WTC11 (cell line): ENCODE measurements at places on chromosomes 4 and X. TPM values are rescaled to one million over a fixed set of nuclear protein-coding genes. Genes with fewer than 3 reads are reported as not detected.

The TEX13B gene
- total RNA-seq = 3.4 to 3.9 TPM (median 3.4 TPM) in 3 replicates

The PDZD4 gene
- total RNA-seq = 120 to 175 TPM (median 161 TPM) in 3 replicates

The MAGEB17 gene
- total RNA-seq = 0.27 to 0.63 TPM (median 0.41 TPM) in 3 replicates

The UBA6 gene
- total RNA-seq = 71.5 to 81.5 TPM (median 79.0 TPM) in 3 replicates

The STOX2 gene
- 23.1 to 31.6 TPM (median 24.9 TPM) in 3 replicates for total RNA-seq

The YIPF6 gene
- 34.2 to 40.5 TPM (median 38.8 TPM) in 3 replicates for total RNA-seq

The ZNF330 gene
- 37.5 to 48.0 TPM (median 43.9 TPM) in 3 replicates for total RNA-seq

The FHIP1A gene
- total RNA-seq = 64.2 to 68.6 TPM (median 67.5 TPM) in 3 replicates

The ATP1B4 gene
- total RNA-seq = not detected in 3 replicates

The DMRTC1 gene
- total RNA-seq = 0.14 TPM in 2 of 3 replicates, not detected in the other

The LGI2 gene
- 5.8 to 12.2 TPM (median 8.3 TPM) in 3 replicates for total RNA-seq

The ADH7 gene
- not detected in 3 replicates for total RNA-seq

The SPANXC gene
- not detected in 3 replicates for total RNA-seq

The DIPK2B gene
- not detected in 3 replicates for total RNA-seq

The RNF175 gene
- total RNA-seq = 5.2 to 5.7 TPM (median 5.4 TPM) in 3 replicates

The LNX1 gene
- total RNA-seq = 4.3 to 5.9 TPM (median 4.5 TPM) in 3 replicates

The F8A2 gene
- not detected in 3 replicates for total RNA-seq

The HTR2C gene
- total RNA-seq = 1.7 to 2.4 TPM (median 2.3 TPM) in 3 replicates

The SCML1 gene
- total RNA-seq = 1.5 to 2.3 TPM (median 1.8 TPM) in 3 replicates

The UGT2A1 gene
- 0.34 to 0.81 TPM (median 0.44 TPM) in 3 replicates for total RNA-seq

The PRRG3 gene
- total RNA-seq = 5.1 to 9.8 TPM (median 7.1 TPM) in 3 replicates

The AFAP1 gene
- 17.6 to 23.6 TPM (median 18.0 TPM) in 3 replicates for total RNA-seq

The ITGB1BP2 gene
- total RNA-seq = 5.8 to 6.8 TPM (median 6.1 TPM) in 3 replicates

The NPY2R gene
- total RNA-seq = 0.34 to 0.48 TPM (median 0.39 TPM) in 3 replicates

The ETDC gene
- not detected in 3 replicates for total RNA-seq

The PAGE2B gene
- total RNA-seq = 0.46 to 0.94 TPM (median 0.92 TPM) in 3 replicates

The HSD17B13 gene
- total RNA-seq = 0.07 to 0.25 TPM in 2 of 3 replicates, not detected in the other

The SMIM14 gene
- total RNA-seq = 32.3 to 40.1 TPM (median 38.5 TPM) in 3 replicates

The TRIM2 gene
- 42.0 to 54.5 TPM (median 43.9 TPM) in 3 replicates for total RNA-seq

The CCDC149 gene
- 3.9 to 4.8 TPM (median 4.4 TPM) in 3 replicates for total RNA-seq

The BTC gene
- 0.07 TPM in 2 of 3 replicates, not detected in the other for total RNA-seq

The TMEM47 gene
- total RNA-seq = 14.9 to 24.4 TPM (median 15.7 TPM) in 3 replicates

The LIMCH1 gene
- 0.66 to 0.92 TPM (median 0.80 TPM) in 3 replicates for total RNA-seq

The PTCHD1 gene
- 3.2 to 4.2 TPM (median 3.7 TPM) in 3 replicates for total RNA-seq

The NEXMIF gene
- total RNA-seq = 0.57 to 0.94 TPM (median 0.66 TPM) in 3 replicates

The FAM9B gene
- not detected in 3 replicates for total RNA-seq

The RAB9B gene
- 0.22 to 0.44 TPM (median 0.25 TPM) in 3 replicates for total RNA-seq

The DNAJB14 gene
- total RNA-seq = 35.5 to 40.4 TPM (median 39.9 TPM) in 3 replicates

The MTHFD2L gene
- 9.4 to 10.6 TPM (median 10.5 TPM) in 3 replicates for total RNA-seq

The BBS12 gene
- 2.1 to 2.7 TPM (median 2.3 TPM) in 3 replicates for total RNA-seq

The MAGEB2 gene
- total RNA-seq = 0.21 to 0.35 TPM (median 0.23 TPM) in 3 replicates

The TMPRSS11B gene
- not detected in 3 replicates for total RNA-seq

The CLIC2 gene
- total RNA-seq = 0.66 to 1.3 TPM (median 1.1 TPM) in 3 replicates

The SLC6A8 gene
- 102 to 112 TPM (median 110 TPM) in 3 replicates for total RNA-seq

The FAM200B gene
- 22.9 to 28.4 TPM (median 25.8 TPM) in 3 replicates for total RNA-seq

The NUDT11 gene
- total RNA-seq = 24.3 to 27.8 TPM (median 25.1 TPM) in 3 replicates

The MAGEA2 gene
- 6.7 to 14.0 TPM (median 9.2 TPM) in 3 replicates for total RNA-seq

The SPANXN3 gene
- not detected in 3 replicates for total RNA-seq

The SGCB gene
- total RNA-seq = 26.0 to 28.2 TPM (median 27.6 TPM) in 3 replicates

The MAPK10 gene
- 4.6 to 5.8 TPM (median 5.2 TPM) in 3 replicates for total RNA-seq

The DCLK2 gene
- total RNA-seq = 0.17 to 0.21 TPM (median 0.18 TPM) in 3 replicates

The FAM120C gene
- 10.6 to 12.4 TPM (median 12.3 TPM) in 3 replicates for total RNA-seq

The STPG2 gene
- total RNA-seq = 0.17 to 0.39 TPM (median 0.18 TPM) in 3 replicates

The TRPC5OS gene
- total RNA-seq = not detected in 3 replicates
